Progenitor cell of endocrine pancreas (in vitro differentiated cells): ENCODE measurements at places on chromosomes 12 and 14.

DNA sequence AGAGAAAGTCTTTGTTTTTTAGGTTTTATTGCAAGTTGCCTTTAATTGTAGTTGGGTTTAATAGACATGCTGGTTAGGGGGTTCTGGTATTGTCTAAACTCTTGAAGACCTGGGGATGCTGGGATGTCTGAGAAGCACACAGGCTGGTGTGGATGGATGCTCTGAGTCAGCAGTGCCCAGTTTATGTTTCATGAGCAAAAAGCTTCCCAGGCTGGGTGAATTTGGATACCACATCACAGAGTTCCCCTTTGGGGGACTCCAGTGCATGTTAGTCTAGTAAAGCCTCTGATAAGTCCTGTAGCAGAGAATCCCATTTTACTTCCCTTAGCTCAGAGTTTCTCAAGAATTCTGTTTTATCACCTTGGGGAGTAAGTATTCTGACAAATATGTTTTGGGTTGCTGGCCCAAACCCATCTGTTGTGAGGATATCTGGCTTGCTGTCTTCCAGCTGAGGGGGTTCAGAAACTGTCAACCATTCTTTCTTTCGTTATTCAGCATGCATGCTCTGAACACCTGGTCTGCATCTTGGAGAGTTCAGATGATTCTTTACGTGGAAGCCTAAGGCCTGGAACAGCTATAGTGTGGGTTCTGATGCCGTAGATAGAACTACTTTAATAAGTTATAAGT is 509.1 kb downstream of the VRK1 start:
- no peak for DNase-seq

DNA sequence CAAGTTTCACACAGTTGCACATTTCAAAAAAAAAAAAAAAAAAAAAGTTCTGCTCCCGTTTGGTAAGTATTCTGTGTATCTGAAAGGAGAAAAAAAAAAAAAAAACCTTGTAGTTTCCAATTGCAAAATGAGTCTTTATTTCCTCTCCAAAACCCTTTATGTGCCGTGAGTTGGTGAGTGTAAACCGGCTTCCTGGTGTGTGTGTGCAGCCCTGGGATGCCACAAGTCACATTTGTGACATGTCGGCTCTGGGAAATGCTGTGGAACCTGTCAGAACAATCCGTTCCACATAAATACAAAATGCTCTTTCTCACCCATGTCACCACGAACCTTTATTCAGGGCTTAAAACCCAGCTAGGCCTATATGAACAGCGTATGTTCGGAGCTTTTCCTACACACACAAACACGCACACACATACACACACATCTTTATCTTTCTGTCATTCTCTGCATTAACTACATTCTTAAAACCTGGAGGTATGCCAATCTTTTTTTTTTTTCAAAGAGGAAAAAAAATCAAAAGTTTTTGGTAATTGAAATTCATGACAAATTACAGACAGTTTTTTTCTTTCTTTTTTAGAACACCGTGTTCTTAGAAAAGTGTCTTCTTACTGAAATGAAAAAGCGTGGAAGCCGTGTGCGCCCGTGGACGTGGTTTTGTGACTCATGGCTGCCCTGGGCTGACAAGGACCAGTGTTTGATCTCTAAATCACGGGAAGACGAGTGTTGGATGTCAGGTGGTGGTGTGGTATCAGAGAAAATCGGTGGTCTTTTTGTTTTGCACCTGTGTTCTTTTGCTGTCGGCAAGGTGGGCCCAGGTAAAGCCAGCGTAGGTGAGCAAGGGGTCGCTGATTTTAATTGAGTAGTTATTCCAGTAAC is 612.0 kb downstream of the VRK1 start:
- no peak for DNase-seq

GRCh38 chr12:105351523-105351922 is 21.0 kb downstream of the C12orf75 start:
- DNase-seq = no peak

DNA sequence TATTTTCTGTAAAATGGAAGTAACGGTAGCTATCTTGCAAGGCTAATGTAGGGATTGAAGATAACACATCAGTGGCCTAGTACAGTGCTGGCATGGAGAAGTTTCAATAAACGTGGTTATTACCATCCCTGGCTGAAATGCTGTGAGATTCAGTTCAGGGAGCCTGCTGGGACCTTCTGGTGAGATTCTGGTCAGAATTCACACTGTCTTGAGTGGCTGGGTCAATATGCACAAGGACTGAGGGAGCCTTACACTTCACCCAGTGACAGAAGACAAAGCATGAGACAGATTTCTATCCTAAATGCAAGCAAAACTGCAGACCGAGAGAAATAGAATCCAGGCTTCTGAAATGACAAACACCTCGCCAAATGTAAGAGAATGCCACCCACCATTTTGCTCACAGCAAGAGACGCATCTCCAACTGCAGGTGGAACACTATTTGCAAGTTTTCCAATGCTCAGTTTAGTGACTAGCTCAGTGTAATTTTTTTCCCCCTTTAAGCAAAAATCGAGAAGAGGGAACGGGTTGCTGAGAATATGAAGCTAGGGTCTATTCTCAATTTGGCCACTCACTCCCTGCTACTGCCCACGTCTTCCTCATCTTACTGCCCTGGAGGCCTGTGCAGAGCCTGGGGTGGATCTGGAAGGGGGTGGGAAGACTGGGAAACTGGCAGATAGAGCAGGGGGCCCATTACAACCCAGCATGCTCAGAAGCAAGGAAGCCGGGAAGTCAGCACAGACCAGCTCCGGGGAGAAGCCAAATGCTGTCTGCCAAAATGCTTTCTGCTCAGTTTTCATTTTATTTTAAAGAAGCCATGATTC is 201.3 kb downstream of the TTC7B start:
- no peak for DNase-seq

GRCh38 chr12:9794484-9795093 is 32.7 kb upstream of the KLRF1 start:
- DNase-seq = no peak

- no peak for DNase-seq
These were observed 40.4 kb downstream of the KITLG start for GRCh38 chr12:88539893-88540292.

GRCh38 chr12:6605421-6606330 is 1.5 kb downstream of the CHD4 start:
- no peak for DNase-seq

DNA sequence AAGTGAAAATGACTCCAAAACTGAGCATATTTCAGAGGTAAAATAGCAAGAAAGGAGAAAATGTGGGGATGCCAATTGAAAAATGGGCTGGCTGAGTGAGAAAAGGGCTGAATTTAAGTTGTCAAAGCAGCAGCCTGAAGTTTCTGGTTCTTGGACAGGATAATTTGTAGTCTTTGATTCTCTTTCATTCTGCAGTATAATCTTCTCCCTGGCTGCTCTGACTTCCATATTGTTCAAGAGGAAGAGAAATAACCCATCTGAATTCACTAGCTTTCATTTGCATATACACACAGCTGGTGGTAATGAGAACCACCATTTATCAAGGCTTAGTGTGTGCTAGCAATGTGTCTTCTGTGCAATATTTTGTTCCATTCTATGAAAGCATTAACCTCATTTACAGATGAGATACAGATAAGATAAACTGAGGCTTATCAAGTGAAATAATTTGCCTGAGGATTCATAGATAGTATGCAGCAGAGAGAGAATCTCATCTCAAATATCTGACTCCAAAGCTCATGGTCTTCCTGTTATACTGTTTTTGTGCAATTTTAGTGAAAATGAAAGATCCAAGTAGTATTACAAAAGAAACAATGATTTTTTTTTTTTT is 184.2 kb downstream of the TMTC2 start:
- DNase-seq = no peak

GRCh38 chr14:86770186-86770585 is 1222.8 kb downstream of the GALC start:
- no peak for DNase-seq

GRCh38 chr12:4649358-4649661 is 396 bp downstream of the NDUFA9 start:
- DNase-seq = no peak

DNA sequence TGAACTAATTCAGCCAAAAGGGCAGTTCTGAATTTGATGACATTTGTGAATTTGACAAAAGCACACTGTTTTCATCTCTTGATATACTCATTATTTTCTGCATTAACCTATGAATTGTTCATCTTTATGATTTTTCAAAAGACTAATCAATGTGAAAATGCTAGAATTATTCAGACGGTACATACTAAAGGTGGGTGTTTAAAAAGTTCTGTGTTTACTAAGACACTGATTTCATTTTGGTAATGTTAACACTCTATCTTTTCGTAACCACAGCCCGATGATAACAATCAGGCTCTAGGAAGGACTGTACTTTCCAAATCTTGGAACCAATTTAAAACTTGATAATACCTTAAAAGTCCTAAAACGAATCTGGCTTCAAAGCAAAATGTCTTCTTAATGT is 9.4 kb downstream of the AKAP5 start:
- DNase-seq = no peak

GRCh38 chr12:120109570-120110267 is 6.8 kb downstream of the RAB35 start:
- DNase-seq = no peak

DNA sequence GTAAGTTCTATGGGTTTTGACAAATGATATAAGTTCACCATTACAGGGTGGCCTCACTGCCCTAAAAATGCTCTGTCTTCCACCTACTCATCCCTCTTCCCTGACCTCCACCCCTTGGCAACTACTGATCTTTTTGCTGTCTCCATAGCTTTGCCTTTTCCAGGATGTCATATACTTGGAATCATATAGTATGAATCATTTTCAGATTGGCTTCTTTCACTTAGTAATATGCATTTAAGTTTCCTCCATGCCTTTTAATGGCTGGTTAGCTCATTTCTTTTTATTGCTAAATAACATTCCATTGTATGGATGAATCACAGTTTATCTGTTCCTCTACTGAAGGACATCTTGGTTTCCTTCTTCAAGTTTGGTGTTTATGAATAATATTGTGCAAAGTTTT is 14.0 kb upstream of the PEX5 start:
- DNase-seq = no peak

DNA sequence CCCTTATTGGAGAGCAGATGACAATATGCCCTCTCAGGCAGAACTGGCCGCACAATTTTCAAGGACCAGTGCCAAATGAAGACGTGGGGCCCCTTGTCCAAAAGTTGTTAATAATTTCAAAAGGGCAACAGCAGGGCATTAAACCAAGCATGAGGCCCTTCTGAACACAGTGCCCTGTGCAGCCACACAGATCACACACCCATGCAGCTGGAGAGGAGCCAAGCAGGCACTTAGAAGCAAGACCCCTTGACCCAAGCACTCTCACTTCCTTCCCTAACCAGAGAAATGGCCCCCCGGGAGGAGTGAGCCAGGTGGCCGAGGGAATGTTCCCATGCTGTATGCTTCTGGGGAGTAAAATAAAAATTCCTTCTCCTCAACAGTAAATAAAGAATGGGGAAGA is 114.0 kb upstream of the TMPO start:
- DNase-seq = no peak

DNA sequence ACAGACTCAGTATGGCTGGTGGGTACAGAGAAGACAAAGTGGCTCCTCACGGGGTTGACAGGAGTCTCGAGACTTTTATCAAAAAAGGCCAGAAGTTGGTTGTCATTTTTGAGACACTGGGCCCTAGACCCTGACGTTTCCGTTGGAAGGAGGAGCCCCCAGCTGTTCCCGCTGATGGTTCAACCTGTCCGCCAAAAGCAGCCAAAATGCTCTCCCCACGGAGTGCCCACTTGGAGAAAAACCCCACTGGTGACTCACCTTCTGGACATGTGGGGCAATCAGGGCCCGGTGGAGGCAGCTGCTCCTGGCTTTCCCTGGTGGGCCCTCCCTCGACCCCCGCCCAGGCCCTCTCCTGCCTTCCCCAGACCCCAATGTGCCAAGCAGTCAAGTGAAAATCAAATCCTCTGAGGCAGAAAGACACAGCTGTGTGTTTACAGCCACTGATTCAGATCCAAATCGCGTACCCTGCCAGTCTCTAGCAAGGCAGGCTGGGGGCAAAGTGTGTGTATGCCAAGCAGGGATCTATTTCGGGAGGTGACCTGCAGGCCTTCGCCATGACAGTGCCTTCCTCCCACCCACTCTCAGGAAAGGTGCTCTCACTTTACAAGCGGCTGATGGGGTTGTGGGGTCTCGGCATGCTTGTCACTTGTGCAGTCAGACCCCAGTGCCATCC is 347.4 kb downstream of the DPF3 start:
- no peak for DNase-seq

- no peak for DNase-seq
These were observed 10.0 kb upstream of the DDX47 start for GRCh38 chr12:12803186-12803585.

DNA sequence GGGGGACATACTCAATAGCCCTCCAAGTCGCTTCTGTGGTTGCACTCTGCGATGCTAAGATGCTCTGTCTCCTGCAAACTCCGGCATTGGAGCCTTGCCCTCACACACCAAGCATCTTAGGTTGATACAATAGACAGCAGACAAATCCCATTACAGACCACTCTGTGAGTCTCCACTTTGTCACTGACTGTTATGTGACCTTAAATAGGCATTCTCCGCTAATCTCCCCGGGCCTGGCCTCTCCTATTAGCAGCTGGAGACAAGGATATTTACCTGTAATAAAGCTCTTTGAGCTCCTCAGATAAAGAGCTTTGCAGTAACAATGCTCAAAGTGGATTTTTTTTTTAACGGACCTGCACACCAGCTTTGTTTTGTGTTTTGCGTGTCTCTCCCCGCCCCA is 479.7 kb upstream of the TBX3 start:
- DNase-seq = no peak

DNA sequence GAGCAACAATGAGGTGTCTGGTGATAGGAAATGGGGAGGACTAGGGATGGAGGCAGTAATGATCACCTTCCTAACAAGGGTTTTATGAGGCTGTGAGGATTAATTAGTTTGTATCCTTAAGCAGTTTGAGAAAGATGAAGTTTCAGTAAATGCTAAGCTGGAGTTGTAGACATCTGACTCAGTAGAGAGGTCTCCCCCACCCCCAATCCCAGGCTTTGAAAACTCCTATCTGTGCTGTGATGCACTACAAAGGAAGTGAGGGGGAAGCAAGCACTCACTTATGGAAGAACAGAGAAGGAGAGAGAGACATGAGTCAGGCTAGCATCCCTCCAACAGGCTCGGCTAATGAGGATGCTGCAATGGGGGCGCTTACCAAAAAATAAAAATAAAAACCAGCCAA is 5.5 kb upstream of the BCL11B start:
- no peak for DNase-seq

DNA sequence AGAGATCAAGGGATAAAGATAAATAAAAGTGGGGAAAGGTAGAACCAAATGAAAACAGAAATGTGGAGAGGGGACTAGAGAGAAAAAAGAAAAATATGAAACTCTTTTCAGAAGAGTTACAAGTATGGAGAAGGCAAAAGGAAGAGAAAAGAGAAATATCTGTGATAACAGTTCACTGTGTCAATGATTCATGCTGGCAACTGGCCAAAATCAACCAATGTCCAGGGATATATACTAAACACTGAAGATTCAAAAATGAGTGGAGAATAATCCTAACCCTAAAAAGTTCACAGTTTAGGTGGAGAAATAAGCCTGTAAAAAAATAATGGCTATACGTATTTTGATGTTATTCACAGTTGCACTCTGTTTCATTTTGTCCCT is 372.3 kb upstream of the KITLG start:
- no peak for DNase-seq
